Left ventricle myocardium superior (tissue), 1 donor: ENCODE measurements at places on chromosomes 1 and 21. TPM values are rescaled to one million over a fixed set of nuclear protein-coding genes. Genes with fewer than 3 reads are reported as not detected.
A peak's percentile ranks its signal among the peaks of the same experiment; 100 is the strongest.

- peak; percentile 90 for DNase-seq
These were observed 1.9 kb upstream of the DHRS3 start for GRCh38 chr1:12619792-12620487.

DNA sequence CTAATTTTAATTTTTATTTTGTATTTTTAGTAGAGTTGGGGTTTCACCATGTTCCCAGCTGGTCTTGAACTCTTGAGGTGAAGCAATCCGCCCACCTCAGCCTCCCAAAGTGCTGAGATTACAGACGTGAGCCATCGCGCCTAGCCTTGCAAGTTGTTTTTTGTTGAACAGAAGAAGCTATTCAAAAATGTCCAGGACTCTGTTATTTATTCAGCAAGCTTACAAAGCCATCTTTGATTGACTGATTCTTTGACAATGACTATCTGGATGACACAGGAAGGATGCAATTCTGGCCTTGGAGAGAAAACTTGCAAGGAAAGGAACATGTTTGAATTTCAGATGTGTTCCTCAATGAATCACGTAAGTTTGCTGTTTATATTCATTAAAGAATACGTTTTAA lies 63.5 kb downstream of the MAP3K7CL start:
- no peak for DNase-seq

- no peak for DNase-seq
These were observed 126.9 kb upstream of the ERRFI1 start for GRCh38 chr1:8152731-8153702.

- DNase-seq = no peak
These were observed 1098.1 kb downstream of the NCAM2 start for GRCh38 chr21:22096314-22096713.

DNA sequence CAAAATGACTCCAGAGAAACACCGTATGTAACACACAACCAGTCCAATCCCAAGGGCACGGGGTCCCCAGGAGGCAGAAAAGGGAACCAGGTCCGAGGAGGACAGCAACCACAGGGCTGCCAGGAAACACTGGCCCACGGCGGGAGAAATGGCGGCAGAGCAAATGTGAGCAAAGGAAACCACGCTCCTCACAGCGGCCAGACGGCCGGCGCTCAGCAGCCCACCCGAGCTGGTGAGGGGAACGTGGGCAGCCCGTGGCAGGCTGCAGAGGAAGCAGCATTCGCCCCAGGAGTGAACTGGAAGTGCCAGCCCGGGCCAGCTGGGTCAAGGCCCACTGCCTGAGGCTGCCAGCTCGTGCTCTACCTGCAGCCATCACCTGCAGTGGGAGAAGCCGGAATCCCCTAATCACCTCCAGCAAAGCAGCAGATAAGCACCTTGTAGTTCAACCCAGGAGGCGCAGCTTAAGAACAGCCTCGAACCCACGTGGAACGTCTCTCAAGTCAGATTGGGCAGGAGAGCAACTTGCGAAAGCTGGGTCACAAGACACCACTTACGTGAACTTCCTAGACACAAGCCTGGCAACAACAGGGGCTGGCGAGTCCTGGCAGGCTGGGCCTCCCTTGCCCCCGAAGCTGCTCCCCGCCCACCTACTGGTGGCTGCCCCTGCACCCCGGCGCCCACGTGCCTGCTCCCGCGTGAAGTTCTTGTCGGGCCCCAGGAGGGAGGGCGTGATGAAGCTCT lies 6.7 kb downstream of the SLC19A1 start:
- DNase-seq = peak; percentile 25

DNA sequence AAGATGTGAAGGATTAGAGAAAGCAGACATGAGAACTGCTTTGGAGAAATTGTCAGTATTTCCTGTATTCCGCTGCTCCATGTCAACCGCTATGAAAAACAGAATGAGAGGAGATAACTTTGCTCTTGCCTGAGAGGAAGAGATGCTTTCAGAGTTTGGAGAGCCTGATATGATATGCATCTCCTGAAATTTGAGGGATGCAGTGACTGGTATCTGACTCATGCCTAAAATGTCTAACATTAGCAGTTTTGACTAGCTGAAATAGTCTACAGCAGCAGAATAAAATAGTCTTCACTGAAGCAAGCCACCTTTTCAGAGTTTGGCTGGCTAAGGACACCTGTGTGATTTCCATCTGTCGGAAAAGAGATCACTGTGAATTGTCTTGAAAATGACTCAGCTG lies 165.8 kb upstream of the LRRC7 start:
- DNase-seq = no peak

DNA sequence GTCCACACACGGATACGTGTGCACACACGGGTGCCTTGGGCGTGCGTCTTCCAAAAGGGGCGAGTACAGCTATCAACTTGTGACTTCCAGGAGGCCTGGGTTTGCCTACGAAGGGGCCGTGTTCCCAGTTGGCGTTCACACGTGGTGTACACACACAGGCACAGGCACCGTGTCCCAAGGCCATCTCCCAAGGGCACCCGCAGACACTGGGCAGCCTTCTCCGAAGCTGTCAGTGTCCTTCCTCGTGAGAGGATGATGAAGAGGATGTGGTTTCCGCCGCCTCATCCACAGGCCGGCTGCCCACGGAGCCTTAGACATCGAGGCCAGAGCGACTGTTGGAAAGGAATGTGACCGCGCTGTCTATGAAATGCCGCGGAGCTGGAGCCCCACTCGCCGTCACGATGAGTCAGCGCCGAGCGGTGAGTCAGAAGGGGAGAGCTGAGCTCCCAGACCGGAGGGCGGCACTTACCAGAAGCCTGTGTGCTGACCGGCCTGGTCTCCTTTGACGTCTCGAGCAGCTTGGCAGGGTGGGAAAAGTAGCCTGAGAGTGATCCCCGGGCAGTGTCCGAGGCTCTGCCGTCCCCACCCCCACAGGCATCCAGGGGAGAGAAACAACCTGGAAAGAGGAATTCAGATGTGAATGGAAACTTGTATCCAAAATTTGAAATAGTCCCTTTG lies 141.4 kb upstream of the ARHGEF16 start:
- DNase-seq = peak; percentile 92

DNA sequence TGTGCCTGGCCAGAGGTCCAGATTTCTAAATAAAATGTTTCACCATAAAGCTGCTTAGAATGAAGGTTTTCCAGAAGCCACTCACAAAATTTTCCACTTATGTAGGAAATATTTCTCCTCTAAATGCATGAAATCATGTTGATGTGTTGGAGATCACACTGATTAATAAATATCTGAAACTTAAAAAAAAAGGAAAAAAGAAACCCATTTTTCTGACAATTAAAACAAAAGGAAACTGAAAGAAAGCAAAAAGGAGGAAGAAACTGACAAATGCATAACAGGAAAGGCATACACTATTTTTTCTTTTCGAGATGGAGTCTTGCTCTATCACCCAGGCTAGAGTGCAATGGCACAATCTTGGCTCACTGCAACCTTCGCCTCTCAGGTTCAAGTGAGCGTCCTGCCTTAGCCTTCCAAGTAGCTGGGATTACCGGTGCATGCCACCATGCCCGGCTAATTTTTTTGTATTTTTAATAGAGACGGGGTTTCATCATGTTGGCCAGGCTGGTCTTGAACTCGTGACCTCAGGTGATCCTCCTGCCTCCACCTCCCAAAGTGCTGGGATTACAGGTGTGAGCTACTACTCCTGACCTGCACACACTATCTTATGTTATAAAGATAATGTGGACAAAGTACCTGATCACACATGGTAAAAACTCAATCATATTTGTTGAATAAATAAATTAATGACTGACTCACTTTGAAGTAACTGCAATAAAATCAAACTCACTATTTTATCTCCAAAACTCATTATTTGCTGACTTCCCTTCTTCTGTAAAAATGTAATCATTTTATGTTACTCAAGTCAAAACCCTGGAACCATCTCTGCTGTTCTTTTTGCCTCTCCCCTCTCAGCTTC lies 149.8 kb upstream of the NR5A2 start:
- DNase-seq = no peak

DNA sequence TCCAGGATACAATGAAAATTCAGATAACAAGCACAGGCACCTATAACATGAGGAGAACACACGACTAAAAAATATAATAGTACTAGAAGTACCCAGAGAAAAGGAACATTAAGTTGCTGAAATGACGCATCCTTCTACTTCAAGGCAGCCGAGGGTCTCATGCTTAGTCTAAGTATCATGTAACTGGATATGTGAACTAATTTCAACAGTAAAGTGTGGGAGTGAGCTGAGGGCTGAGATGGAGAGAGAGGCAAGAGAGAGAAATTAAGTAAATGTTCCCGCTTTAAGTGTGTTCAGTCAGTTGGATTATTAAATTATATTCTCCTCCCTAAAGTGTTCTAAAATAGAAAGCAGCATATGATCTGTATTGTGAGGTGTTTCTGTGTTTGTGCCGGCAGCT lies 152.2 kb upstream of the KRTAP19-8 start:
- no peak for DNase-seq

DNA sequence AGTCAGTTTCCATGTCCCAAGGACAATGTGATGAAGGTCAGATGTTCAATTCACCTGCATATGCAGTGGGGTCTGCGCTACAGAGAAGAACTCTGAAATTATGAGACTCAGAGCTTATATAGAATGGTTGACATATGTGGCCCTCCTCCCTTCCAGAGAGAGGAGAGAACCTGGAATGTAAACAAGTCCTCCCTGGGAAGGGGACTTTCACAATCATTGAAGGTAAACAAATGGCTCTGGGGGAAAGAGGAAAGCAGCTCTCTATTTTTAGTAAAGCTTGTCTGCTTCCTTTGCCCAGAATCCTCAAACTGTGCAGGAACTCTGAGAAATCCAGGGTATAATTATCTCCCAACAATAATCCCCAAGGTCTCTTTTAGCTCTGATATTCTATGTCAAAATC lies 9.8 kb downstream of the OVGP1 start:
- DNase-seq = no peak

GRCh38 chr21:21715266-21715969 lies 717.2 kb downstream of the NCAM2 start:
- no peak for DNase-seq

DNA sequence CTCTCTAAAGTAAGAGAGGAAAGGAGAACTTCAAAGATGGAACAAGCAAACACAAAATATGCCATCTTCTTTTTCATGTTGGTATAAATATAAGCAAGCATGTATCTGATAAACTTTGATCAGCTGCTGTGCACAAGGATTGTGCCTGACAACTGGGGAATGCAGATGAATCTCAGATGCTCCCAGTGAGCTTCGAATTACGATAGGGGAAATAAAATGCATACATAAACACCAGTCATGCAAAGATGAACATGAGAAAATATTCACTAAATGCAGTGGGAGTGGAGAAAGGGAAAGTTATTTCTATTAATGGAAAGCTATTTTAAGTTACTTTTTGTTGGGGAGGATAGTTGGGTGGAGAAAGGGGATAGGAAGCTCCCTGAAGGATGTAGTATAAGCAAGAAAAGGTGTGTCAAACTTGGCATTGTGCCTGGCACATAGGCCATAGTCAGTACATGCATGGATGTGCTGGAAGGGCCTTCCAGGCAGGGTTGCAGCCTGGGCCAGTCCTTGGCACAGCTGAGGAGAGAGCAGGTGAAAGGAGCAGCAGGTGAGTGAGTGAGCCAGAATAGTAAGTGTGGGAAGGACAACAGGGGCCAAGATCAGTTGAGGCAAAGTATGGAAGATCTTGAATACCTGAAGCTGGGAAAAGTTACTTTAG lies 57.8 kb upstream of the PGD start:
- DNase-seq = no peak

- no peak for DNase-seq
These were observed 37.7 kb upstream of the GPR37L1 start for GRCh38 chr1:202084791-202085681.

- peak; percentile 73 for DNase-seq
These were observed 8.0 kb upstream of the B4GALT3 start for GRCh38 chr1:161185282-161185682.

DNA sequence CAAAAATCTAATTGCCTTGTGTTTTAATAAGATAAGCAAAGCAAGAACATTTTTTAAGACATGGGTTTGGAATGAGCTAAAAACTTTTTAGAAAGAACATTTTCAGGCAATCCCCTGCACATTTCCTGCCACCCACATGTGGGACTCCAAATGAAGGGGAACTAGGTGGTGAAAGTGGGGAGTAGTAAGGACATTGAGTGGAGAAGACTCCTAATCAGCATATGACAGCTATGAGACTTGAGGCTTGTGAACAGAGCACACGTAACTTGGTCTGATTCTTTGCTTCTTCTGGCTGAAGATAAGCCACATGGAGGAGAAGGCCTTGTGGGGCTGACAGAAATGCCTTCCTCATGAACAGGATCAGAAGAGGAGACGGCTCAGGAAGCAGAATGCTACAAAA lies 50.3 kb downstream of the FCER1A start:
- no peak for DNase-seq

SYPL2 gene
- 30.4 TPM for total RNA-seq

VHLL gene
- not detected for total RNA-seq

BRDT gene
- not detected for total RNA-seq

SEC16B gene
- total RNA-seq = 1.8 TPM

VANGL1 gene
- total RNA-seq = 5.5 TPM

AIRE gene
- not detected for total RNA-seq

SPATA46 gene
- not detected for total RNA-seq

BRINP3 gene
- total RNA-seq = 0.10 TPM

LRRC39 gene
- 209 TPM for total RNA-seq

ZNF593OS gene
- not detected for total RNA-seq

ECM1 gene
- total RNA-seq = 14.0 TPM

RGS1 gene
- total RNA-seq = 0.59 TPM

RXRG gene
- total RNA-seq = 2.2 TPM

CD84 gene
- 2.8 TPM for total RNA-seq

GRHL3 gene
- total RNA-seq = not detected

HMGN1 gene
- total RNA-seq = 75.4 TPM

TSPEAR gene
- total RNA-seq = 2.7 TPM
